ENCODE measurements at places on chromosomes 7 and 10. TPM values are rescaled to one million over a fixed set of nuclear protein-coding genes. Genes with fewer than 3 reads are reported as not detected.

The LIPJ gene
- not detected for total RNA-seq

The FZD8 gene
- 6.6 TPM for total RNA-seq

The FBXO24 gene
- 0.35 TPM for total RNA-seq

The FGF8 gene
- not detected for total RNA-seq

The ARMH3 gene
- 55.1 TPM for total RNA-seq

The SPAM1 gene
- not detected for total RNA-seq

The TMEM196 gene
- total RNA-seq, result not detected

The CYP3A7 gene
- not detected for total RNA-seq

The PKD2L1 gene
- not detected for total RNA-seq

The SLC25A13 gene
- total RNA-seq, result 11.6 TPM

The ELFN1 gene
- total RNA-seq, result 10.8 TPM

The TUBAL3 gene
- 0.11 TPM for total RNA-seq

The DCLRE1C gene
- 2.2 TPM for total RNA-seq

The ZNF487 gene
- 2.0 TPM for total RNA-seq

The CCNY gene
- 92.7 TPM for total RNA-seq

The FRG2B gene
- total RNA-seq, result not detected

The COG5 gene
- 49.2 TPM for total RNA-seq

The STEAP1 gene
- total RNA-seq, result 1.2 TPM

The OGDHL gene
- 1.8 TPM for total RNA-seq

The HTRA1 gene
- 40.9 TPM for total RNA-seq

The HOGA1 gene
- total RNA-seq, result 18.7 TPM

The MYL7 gene
- 2,290 TPM for total RNA-seq

The AKR1D1 gene
- not detected for total RNA-seq

The PRF1 gene
- 2.2 TPM for total RNA-seq

The HECW1 gene
- total RNA-seq, result not detected

The STRA8 gene
- not detected for total RNA-seq

The GJD4 gene
- total RNA-seq, result not detected

The SRGN gene
- total RNA-seq, result 37.5 TPM

The KCP gene
- total RNA-seq, result 0.11 TPM

The CCDC172 gene
- total RNA-seq, result not detected

The GNAT3 gene
- not detected for total RNA-seq

The SPDYE11 gene
- not detected for total RNA-seq

The MMP21 gene
- not detected for total RNA-seq

The BICC1 gene
- 6.1 TPM for total RNA-seq

The TMEM229A gene
- not detected for total RNA-seq

The LBX1 gene
- not detected for total RNA-seq

The NCF1 gene
- 6.0 TPM for total RNA-seq

The OR2A1 gene
- total RNA-seq, result not detected

The NPY gene
- not detected for total RNA-seq

The CPN1 gene
- total RNA-seq, result not detected

The SLC16A12 gene
- 1.3 TPM for total RNA-seq

The EXOC6 gene
- 9.9 TPM for total RNA-seq

The MMRN2 gene
- 33.5 TPM for total RNA-seq

The CYP3A4 gene
- total RNA-seq, result 0.70 TPM

The TSPAN12 gene
- 56.9 TPM for total RNA-seq

The ZNF365 gene
- not detected for total RNA-seq

The ADIRF gene
- total RNA-seq, result 43.2 TPM

The TMEM184A gene
- 0.30 TPM for total RNA-seq

The DENND10 gene
- 18.9 TPM for total RNA-seq

The FZD1 gene
- 8.6 TPM for total RNA-seq

The GPRIN2 gene
- not detected for total RNA-seq

The OR9A2 gene
- 0.22 TPM for total RNA-seq

The CALCR gene
- total RNA-seq, result 0.05 TPM

The PDE1C gene
- total RNA-seq, result 181 TPM

The ZEB1 gene
- total RNA-seq, result 83.7 TPM

The TRIM50 gene
- 0.51 TPM for total RNA-seq

The ACTL6B gene
- not detected for total RNA-seq

The IFIT3 gene
- 5.9 TPM for total RNA-seq
